Hepatocyte (in vitro differentiated cells): ENCODE measurements at places on chromosomes 11 and 22. TPM values are rescaled to one million over a fixed set of nuclear protein-coding genes. Genes with fewer than 3 reads are reported as not detected.

GRCh38 chr11:96235751-96236150 lies 107.2 kb downstream of the MAML2 start:
- DNase-seq: peak; percentile 44

TSGA10IP gene
- total RNA-seq: not detected in 2 replicates

GRCh38 chr11:11755871-11756270 lies 85.9 kb upstream of the USP47 start:
- no peak for DNase-seq

CHRM1 gene
- not detected in 2 replicates for total RNA-seq

- DNase-seq: no peak
Measured at GRCh38 chr11:31355817-31356216, 13.7 kb downstream of the DCDC1 start.

DNA sequence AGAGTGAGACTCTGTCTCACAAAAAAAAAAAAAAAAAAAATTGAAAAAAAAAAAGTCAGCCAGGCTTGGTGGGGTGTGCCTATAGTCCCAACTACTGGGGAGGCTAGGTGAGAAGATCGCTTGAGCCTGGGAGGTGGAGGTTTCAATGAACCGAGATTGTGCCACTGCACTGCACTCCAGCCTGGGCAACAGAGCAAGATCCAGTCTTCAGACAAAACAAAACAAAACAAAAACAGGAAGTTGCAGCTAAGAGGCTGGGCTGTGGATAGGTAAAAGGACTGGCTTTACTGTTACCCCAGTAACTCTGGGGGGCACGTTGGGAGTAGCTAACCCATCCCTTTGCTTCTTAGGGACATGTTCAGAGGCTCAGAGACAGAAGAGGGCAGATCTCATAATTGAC lies 6.3 kb upstream of the PC start:
- DNase-seq: no peak

- DNase-seq: no peak
Measured at GRCh38 chr22:40028098-40028425, 33.3 kb downstream of the FAM83F start.

DNA sequence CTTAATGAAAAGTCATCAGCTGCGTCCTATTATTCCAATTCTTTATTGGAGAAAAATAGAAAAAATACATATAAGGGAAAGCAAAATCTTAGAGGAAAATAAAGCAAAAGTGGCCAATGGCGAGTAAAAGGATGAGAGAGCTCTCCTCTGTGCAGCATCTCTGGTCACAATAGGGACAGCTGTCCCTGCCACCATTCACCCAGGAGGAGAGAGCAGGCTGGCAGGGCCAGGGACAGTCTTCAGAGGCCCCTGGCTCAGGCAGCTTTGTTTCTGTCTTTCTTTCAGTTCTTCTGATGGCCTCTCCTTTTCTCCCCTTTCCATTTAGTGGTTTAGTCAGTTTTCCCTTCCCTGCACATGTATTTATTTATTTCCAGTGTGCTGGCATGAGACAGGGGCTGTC lies 941.3 kb downstream of the NTM start:
- no peak for DNase-seq

- no peak for DNase-seq
Measured at GRCh38 chr11:102468616-102469195, 16.1 kb upstream of the TMEM123 start.

IRAG1 gene
- 5.7 and 7.1 TPM in 2 replicates for total RNA-seq

DNA sequence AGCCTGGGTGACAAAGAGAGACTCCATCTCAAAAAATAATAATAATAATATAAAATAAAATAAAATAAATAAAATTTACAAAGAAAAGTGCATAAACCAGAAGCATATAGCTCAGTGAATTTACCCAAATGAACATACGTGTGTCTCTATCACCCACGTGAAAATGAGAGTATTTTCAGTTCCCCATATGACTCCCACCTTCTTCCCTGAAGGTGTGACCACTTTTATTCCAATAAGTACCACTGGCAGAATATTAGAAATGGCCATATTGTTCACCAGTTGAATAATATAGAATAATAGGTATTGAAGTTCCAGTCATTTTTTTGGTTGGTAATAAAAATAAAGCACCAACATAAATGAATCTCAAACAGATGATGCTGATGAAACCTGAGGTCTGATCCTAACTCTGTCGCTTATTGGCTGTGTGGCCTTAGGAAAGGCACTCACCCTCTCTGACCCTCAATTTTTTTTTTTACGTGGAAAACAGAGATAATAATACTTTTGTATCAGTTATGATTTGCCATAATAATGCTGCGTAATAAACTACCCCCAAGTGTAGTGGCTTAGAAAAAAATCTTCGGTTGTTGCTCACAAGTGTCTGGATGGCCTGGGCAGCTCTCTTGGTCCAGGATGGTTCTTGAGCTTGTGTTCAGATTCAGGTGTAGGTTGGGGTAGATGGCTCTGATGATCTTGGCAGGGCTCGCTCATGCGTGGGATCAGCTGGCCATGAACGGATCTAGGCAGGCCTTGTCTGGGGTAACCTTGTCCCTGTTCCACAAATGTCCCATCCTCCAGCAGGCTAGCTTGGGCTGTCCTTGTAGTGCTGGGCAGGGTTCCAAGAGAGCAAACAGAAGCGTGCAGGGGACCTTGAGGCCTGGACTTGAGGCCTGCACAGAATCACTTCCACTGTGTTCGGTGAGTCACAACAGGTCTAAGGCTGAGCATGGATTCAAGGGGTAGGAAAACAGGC lies 88.1 kb downstream of the MYO18B start:
- no peak for DNase-seq

GRCh38 chr11:121590772-121591404 lies 138.1 kb upstream of the SORL1-AS1 start:
- no peak for DNase-seq

DNA sequence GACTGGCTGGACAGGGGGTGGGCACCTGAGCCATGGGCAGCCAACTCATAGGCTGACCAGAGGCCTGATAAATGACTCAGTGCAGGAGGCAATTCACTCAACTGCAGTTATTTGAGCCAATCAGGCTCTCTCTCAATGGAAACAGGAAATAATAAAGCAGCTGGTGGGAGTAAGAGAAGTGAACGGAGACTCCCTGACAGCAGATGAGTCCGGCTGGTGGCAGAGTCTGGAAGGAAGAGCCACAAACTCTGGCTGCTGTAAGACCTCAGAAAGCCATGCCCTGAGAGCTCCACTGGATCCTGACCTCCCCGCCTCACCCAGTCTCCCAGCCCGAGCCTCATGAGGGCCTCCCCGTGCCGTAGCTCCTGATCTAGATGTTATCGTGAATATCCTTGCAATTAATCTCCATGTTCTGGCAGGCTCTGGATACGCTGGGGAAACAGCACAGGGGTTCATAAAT lies 69.8 kb downstream of the TRIM29 start:
- DNase-seq: peak; percentile 65

- DNase-seq: no peak
Measured at GRCh38 chr11:1447845-1448825, 38.4 kb downstream of the MOB2 start.

GRCh38 chr11:83791557-83791956 lies 505.4 kb upstream of the CCDC90B start:
- DNase-seq: no peak
